ENCODE measurements at places on chromosomes 1 and 21.

DNA sequence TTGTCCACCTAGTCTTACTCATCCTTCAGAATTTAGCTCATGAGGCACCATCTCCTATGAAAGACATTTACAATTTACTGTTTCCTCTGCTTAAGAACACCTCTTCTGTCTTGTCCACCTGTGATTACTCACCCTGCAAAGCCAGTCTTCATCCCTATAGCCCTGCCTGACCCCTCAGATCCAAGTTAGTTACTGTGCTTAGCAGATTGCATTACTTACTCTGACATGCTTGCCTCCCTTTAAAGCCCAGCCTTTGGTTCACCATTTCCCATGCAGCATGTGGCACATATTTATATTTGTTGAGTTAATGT is 60.9 kb upstream of the VCAM1 start:
- no peak for DNase-seq

DNA sequence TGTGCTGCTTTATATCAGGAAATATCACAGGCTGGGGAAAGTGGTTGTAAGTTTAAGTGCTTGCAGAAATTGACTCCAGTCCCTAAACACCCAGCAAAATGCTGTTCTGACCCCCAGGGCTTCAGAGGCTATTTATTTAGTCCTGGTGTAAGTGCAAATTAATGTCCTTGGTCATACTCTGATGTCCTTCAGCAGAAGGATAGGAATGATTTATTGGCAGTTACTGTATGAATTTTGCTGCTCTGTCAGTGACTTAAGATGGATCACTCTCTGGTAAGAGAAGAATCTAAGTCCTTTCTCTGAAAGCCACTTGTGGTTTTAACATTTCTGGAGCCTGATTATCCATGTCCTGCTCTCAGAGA is 21.9 kb downstream of the FAM20B start:
- DNase-seq, result no peak

DNA sequence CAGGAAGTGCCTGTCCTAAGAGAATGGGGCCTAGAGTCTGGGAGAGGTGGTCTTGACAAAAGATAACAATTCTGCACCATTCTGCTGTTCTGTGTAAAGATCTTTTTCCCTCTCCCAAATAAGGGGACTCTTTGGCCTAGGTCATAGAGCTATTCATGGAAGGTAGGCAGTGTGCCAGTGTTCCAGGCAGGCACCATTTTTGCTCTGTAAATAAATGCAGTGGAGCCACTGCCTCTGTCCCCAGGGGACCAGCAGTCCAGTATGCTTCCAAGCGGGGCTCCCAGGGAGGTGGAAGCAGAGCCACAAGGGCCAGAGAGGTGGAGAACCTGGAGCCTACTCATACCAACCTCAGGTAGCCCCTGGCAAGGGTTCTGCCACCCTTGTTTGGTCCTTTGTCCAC is 25.9 kb downstream of the KCNA2 start:
- peak; percentile 5 for DNase-seq

- DNase-seq, result no peak
Measured at GRCh38 chr21:16608209-16608830, 878.5 kb downstream of the USP25 start.

DNA sequence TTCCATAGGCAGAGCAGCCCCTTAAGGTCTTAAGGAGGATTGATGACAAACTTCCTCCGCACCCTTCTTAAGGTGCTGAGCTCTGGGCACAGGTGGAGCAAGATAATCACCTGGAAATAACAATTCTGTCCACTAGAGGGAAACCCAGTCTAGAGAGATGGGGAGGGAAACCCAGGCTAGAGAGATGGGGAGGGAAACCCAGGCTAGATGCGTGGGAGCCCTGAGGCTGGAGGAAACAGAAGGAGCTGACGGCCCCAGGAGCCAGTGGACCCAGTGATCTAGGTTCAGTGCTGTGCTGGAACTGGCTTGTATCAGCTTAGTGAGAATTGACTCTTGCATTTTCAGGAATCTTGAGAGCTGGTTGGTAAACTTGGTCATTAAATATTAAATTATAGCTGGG is 17.8 kb upstream of the MYCL start:
- DNase-seq, result no peak

DNA sequence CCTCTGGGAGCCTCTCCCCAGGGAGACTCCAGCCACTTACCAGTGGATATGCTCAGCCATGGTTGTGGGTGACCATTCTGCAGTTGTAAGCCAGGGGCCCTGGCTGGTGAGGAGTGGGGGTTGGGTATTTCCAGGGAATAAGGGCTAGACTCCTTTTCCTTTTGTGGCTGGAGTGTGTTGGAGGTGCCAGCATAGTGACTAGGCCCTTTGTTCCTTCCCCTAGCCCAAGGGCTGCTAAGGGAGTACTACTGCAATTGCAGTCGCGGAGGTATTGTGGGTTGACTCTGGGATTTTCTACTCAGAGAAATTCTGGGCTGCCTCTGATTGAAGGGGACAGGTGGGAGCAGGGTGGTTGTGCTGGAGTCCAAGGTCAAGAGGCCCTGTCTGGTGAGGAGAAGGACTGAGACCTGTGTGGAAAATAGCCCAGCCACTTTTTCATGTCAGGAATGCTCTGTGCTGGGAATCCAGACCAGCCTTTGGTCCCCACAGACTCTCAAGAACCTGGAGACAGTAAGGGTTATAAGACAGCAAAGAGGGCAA is 43.1 kb downstream of the MROH9 start:
- no peak for DNase-seq

GRCh38 chr1:242147096-242147976 is 148.4 kb upstream of the MAP1LC3C start:
- no peak for DNase-seq

DNA sequence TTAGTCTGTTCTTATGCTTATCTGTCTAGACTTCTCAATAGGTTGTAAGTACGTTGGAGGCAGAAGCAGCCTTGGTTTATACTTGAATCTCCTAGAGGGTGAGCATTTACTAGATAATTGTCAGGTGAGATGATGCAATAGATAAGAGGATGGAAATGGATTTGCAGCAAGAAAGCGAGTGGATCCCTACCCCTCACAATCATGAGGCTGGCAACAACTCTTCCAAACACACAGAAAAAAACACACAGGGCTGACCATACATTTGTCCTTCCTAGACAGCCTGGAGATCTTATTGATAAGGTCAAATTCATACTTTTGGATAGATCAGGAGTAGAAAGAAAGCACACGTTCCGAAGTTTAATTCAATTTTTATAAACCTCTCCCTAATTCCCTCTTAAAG is 481.4 kb upstream of the CAMK1G start:
- no peak for DNase-seq

GRCh38 chr1:19376428-19377372 is 64.6 kb downstream of the SLC66A1 start:
- DNase-seq, result no peak

DNA sequence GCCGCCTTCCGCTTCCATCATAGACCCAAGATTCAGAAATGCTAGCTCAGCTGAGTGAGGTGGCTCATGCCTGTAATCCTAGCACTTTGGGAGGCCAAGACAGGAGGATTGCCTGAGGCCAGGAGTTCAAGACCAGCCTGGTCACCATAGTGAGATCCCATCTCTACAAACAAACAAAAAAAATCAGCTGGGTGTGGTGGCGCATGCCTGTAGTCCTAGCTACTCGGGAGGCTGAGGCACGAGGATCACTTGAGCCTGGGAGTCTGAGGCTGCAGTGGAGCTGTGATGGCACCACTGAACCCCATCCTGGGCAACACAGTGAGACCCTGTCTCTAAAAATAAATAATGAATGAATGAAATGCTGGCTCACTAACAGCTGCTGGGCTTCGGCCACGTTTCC is 39.7 kb downstream of the TOMM20 start:
- no peak for DNase-seq

DNA sequence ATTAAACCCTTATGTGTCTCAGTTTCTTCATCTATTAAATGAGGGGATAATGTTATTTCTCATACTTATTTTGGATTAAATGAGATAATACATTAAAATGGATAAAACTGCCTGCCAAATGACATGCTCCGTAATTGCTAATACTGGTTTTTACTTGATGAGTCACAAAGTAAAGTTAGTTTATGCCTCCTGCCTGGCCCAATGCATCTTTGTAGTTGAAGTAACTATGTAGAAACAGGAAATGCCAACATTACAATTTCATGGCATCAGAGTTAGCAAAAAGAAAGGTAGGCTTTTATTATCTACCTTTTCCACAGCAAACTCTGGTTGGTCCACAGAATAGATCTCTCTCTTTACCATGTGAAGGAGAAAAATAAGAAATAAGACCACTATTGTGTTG is 214.5 kb downstream of the TBX15 start:
- DNase-seq, result no peak

DNA sequence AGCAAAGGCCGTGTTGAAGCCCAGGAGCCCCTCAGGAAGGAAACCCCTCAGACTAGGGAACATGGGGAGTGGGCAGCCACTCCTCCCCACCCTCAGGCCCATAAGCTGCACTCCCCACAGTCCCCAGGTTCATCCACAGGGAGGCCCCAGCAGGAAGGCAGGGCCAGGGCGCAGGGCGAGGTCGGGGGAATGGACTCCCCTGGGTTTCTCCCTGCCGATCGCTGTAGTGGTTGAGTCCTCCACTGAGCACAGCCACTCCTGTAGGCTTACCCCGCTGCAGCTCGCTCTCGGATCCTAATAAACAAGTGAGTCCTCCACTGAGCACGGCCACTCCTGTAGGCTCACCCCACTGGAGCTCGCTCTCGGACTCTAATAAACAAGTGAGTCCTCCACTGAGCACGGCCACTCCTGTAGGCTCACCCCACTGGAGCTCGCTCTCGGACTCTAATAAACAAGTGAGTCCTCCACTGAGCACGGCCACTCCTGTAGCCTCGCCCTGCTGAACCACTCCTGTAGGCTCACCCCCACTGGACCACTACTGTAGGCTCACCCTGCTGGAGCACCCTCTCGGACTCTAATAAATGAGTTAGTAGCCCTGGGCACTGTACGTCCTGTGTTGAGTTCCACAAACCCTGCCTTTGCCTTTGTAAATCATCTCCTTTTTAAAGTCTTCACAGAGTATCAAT is 16.2 kb upstream of the COL18A1 start:
- DNase-seq, result no peak

GRCh38 chr1:185396126-185396525 is 79.1 kb upstream of the IVNS1ABP start:
- no peak for DNase-seq

DNA sequence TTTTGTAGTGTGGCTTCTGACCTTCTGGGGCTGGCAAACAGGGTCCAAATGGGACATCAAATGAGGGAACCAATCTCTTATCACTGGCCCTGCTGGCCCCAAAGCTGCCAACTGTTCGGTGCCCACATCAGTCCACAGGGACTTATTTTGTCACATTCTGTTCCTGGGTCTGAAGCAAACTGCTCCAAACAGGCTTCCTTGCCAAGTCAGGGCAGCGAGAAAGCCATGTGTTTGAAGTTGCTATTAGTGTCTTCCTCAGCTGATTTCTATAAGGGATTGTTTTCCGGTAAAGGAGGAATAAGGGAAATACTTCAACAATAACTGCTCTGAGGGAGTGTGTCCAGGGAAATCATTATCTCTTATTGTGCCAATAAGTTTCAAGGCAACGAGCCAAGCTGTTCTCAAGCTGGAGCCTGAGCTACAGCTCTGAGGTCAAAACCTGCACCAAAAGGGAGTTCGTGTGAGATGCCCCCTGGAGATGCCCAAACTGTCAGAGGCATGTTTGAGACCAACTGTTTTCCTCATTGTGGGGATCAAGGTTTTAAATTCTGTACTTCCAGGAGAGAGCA is 381.4 kb upstream of the PROX1 start:
- no peak for DNase-seq

- DNase-seq, result no peak
Measured at GRCh38 chr1:79150576-79150975, 144.0 kb upstream of the ADGRL4 start.

- DNase-seq, result no peak
Measured at GRCh38 chr1:81832573-81832972, 31.8 kb downstream of the ADGRL2 start.

GRCh38 chr1:101235696-101236515 is 913 bp upstream of the S1PR1 start:
- peak; percentile 60 for DNase-seq

DNA sequence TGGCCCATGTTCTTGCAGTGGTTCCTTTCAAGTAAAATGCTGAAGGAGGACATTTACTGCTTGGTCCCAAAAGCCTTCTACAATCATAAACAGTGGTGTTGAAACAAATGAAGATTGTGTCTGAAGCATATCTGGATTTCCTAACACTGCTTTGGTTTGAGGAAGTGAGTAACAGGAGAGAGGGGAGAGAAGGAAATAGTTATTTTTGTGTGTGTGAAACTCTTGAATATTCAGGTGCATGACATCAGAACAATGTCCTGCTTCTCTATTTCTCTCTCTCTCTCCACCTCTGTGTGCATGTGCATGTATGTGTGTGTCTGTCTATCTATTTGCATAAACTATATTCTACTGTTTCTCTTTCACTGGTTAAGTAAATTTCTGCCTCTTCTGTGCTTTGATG is 61.4 kb upstream of the TNFSF18 start:
- DNase-seq, result no peak

DNA sequence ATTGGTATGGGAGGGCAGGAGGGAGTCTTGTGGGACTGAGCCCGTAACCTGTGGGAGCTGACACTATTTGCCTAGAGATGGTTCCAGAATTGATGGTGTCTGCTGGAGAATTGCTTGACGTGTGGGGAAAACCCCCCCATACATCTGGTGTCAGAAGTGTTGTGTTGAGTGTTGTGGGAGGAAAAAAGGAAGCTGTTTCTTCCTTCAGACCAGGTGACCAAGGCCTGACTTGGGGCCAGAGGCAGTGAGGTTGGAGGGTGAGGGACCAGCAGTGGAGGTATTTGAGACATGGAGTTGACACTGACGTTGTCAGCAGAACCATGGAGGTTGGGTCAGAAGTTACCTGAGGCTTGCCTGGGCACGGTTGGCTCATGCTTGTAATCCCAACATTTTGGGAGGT is 8.3 kb downstream of the SHISAL2A start:
- DNase-seq, result no peak

DNA sequence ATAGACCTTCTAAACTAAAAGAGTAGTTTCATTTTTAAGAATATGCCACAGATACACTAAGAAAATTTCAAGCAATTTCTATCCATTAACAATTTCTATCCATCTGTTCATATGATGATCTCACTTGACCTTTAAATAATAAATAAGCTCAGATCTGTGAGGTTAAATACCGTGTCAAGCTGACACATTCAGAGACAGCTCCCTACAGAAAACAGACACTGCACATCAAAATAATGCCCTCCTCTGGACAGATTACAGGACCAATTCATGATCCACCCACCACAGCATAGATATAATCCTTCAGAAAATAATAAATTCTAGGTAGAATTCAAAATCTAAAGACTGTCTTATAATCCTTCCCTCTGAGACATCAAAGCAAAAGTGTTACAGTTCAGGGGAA is 49.4 kb upstream of the SEC16B start:
- no peak for DNase-seq

- DNase-seq, result no peak
Measured at GRCh38 chr1:61125263-61125662, 42.9 kb downstream of the NFIA start.

GRCh38 chr1:241639623-241640148 is 483 bp downstream of the CHML start:
- DNase-seq, result peak; percentile 45

GRCh38 chr21:27244776-27245175 is 277.9 kb upstream of the ADAMTS5 start:
- DNase-seq, result no peak
